Hypothalamus (tissue), 51 donors: ENCODE measurements at places on chromosomes 6 and 20.

- DNase-seq: no peak
Observed at GRCh38 chr6:41470029-41470330, 76.2 kb upstream of the FOXP4 start.

DNA sequence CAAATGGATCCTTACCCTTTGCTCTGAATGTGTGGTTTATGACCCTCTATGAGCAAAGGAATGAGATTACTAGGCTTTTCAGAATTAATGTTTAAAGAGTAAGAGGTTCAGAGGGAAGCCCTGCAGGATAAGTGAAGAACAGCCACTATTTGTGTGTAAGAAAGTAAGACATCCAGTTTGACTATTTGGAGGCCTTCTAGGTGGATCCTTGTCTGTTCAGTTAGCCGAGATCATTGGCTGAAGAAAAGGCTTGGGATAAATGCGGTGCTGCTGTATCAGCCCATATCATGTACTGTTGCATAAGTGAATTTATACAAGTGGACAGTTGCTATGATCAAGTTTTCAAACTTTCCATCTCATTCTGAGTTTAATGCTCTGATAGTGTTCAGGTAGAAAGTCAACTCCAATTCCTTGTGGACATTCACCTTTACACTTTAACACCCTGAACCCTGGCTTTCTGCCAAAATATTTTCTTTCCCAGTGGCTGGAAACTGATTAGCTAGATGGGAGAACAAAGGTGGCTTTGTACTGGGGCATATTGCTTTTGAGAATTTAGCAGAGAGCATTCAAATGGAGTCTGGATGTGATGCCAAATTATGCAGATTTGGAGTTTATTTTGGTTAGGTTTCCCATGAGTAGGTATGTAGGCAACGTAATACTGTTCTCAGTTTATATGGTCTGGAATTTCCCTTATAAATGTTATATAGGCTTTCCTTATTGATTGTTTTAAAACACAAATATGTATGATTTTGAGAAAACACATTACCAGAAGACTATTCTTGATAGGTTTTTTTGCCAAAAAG, 15.0 kb downstream of the PARD6B start:
- DNase-seq: no peak

DNA sequence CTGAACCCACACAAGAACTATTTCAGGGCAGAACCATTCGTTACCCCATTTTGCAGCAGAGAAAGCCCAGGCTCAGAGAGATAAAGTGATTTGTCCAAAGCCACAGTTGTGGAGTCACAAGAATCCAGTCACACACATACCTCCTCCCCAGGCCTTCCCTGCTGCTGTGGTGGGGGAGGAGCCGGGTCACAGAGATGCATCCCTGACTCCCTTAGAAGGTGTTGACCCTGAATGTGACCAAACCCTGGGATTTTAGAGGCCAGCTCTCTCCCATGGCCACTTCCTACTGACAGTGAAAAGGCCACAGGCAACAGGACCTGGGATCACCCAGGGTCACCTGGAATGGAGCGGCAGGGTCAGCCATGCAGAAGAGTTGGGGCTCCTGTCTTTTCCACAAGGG, 48.6 kb downstream of the CHMP4B start:
- DNase-seq: no peak

DNA sequence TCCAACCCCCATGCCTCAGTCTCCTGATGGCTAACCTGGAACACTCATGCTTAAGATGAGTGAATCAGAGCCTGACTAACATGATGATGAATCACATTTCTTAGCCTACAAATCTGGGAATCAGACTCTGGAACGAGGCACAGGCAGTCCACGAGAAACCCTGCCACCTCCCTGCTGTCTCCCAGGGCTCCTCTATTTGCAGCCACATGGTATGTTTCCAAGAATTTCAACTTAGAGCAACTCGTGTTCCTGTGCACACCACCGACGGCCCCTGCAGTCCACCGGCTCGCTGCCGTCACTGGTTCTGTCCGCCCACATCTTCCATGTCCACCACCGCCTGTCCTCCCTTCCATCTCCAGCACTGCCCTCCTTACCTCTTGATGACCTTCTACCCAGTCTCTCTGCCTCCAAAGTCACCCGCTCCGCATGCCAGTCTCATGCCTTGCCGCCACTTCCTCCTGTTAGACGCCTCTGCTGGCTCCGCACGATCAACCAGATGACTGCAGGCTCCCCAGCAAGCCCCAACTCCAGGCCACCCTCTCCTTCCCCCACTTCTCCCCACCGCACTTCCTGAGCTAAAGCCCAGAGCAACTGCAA, 87.6 kb downstream of the AGPAT4 start:
- DNase-seq: no peak

- DNase-seq: no peak
Observed at GRCh38 chr20:44615169-44615791, 32.9 kb downstream of the PKIG start.
